ENCODE measurements at places on chromosomes 3 and 15. TPM values are rescaled to one million over a fixed set of nuclear protein-coding genes. Genes with fewer than 3 reads are reported as not detected.

Gene SYNPR
- total RNA-seq = not detected

Gene NAA50
- 58.1 TPM for total RNA-seq

Gene AMOTL2
- total RNA-seq = 18.0 TPM

Gene ZNF502
- total RNA-seq = 0.50 TPM

Gene KLHL6
- total RNA-seq = 2.7 TPM

Gene CDHR4
- not detected for total RNA-seq

Gene BDH1
- total RNA-seq = 102 TPM

Gene CRABP1
- total RNA-seq = not detected

Gene TTBK2
- 6.8 TPM for total RNA-seq

Gene ST8SIA2
- total RNA-seq = not detected

Gene HIGD2B
- not detected for total RNA-seq

Gene FBXO40
- total RNA-seq = 0.07 TPM

Gene PLSCR2
- not detected for total RNA-seq

Gene C15orf62
- 0.65 TPM for total RNA-seq

Gene MYO5C
- 7.1 TPM for total RNA-seq

Gene CACNA1D
- 12.4 TPM for total RNA-seq

Gene KBTBD8
- total RNA-seq = 0.50 TPM

Gene NGRN
- total RNA-seq = 26.1 TPM

Gene LYZL4
- total RNA-seq = not detected

Gene ADAMTS9
- 2.2 TPM for total RNA-seq

Gene WDR93
- not detected for total RNA-seq

Gene GOLGA6B
- total RNA-seq = 0.33 TPM

Gene ATP13A5
- total RNA-seq = not detected

Gene LMAN1L
- total RNA-seq = not detected

Gene ULK3
- 21.6 TPM for total RNA-seq

Gene HACL1
- total RNA-seq = 31.8 TPM

Gene ZNF662
- 4.1 TPM for total RNA-seq

Gene GPR62
- not detected for total RNA-seq

Gene MCF2L2
- total RNA-seq = 0.17 TPM

Gene ACKR2
- 20.5 TPM for total RNA-seq

Gene ELL3
- 0.39 TPM for total RNA-seq

Gene ITIH4
- total RNA-seq = 3,236 TPM

Gene GREM1
- not detected for total RNA-seq

Gene IGSF11
- not detected for total RNA-seq
